ENCODE measurements at places on chromosomes 1 and 21.
A peak's percentile ranks its signal among the peaks of the same experiment; 100 is the strongest.

GRCh38 chr1:166174108-166174507, 7.3 kb upstream of the FAM78B start:
- no peak for DNase-seq

DNA sequence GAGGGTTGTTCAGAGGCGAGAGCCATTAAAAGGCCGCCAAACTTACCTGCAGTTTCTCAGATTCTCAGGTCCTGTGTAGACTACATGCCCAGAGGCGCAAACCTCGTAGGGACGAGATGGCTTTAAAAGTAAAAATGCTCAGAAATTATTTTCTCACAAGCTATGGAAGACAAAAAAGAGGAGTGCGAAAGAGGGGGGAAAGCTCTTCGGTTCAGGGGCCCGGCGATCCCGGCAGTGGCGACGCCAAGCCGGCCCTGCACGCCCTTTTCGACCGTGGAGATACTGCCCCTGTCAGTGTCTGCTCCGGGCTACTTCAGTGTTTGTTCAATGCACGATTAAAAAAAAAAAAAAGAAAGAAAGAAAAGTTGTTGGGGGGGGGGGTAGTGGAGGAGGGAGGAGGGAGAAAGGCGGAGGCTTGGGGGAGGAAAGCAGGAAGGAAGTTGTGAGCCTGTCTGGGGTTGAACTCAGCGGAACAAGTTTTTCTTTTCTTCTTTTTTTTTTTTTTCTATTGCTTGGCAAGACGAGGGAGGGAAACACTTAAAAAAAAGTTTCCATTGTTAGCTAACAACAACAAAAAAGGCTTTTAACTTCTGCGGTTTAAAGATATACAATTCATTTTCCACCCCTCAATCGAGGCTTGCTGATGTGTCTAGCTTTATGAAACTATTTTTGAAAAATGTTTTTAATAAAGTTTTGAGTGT, at the start of gene ITPKB:
TSS of gene ITPKB (minus strand) at position 288 of the 701 bp plus-strand sequence. CDS start 1,824 bp downstream, outside the sequence.
- DNase-seq = peak; percentile 52

DNA sequence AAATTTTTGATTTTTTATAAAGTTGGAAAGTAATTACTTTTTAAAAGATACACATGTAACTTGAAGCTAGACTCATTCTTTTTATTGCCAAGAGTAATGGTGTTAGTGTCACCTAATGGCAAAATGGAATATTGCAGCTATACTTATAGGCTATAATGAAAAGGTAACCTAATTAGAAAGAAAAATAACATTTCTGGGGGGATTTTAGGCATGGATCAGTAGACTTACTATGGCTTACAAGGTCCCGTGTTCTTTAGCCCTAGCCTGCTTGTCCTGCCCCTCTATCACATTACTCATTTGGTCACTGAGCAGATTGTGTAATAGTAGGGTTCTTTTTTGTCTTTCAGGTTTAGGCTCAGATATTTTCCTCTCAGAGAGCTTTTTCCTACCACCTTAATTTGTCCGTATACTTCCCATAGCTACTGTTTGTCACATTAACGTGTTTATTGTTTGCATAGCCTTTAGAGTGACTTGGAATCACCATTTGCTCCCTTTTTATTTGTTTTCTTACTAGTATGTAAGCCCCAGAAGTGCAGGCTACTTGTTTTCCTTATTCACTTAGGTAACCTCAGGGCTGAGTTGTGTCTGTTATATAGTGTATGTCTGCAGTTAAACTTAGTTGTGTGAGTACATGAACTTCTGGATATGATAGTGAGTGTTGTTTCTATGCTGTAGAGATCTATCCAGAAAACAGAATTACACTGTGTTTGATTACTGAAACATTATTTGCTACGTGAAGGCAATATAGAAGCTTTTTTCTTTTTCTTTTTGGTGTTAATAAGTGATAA, 58.7 kb downstream of the RABGAP1L start:
- no peak for DNase-seq

GRCh38 chr1:228273720-228274451, 66.0 kb downstream of the OBSCN start:
- DNase-seq = no peak

- DNase-seq = no peak
Observed at GRCh38 chr1:201508809-201509208, 1.9 kb upstream of the CSRP1 start.

- DNase-seq = no peak
Observed at GRCh38 chr1:225498549-225499136, 70.8 kb upstream of the LBR start.

DNA sequence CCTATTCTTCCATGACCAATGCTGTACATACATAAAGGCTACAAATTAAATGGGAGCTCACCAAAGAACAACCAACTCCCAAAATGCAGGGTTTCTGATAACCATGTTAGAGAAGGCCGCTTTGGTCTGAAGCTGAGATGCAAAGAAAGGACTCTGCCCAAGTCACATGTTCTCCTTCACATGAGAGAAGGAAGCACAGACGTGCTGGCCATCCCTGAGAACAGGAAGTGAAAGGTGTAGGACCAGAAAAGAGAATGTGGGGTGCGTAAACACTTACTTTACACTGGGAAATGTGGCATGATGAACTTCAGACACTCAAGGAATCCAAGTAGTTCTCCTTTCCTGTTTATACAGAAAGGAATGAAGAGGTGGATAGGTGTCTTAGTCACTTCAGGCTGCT, 31.7 kb upstream of the TADA1 start:
- no peak for DNase-seq

- no peak for DNase-seq
Observed at GRCh38 chr1:25768999-25769398, 31.0 kb upstream of the SELENON start.

DNA sequence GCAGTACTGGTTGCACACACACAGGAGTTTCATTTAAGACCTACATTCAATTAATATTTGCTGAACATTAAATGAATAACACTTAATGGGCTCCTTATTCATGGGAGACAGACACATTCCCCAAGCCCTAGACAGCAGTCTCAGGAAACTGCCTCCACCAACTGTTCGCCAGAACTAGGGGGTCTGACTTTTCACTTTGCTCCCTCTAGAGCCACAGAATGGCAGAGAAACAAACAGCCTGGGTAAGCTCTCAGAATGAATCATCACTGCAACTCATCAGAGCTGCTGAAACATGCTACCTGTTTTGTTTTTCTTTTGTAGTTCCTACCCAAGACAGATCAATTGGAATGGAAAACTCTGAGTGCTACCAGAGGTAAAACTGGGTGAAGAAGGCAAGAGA, 31.7 kb downstream of the ELK4 start:
- no peak for DNase-seq

DNA sequence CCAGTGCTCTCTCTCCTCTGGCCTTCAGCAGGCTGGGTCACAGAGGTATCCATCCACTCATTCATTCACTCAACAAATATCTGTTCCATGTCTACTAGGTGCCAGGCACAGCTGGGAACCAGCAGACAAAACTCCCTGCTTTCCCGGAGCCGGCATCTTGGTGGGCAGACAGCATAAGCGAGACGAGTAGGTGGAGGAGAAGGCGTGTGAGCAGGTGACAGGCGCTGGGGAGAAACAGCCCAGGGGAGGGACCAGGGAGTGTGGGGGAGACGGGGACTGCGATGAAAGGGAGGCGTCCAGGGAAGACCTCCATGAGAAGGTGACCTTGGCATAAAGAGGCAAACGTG, 11.0 kb upstream of the KCNAB2 start:
- DNase-seq = no peak

GRCh38 chr1:7300893-7301663, 470.0 kb upstream of the VAMP3 start:
- DNase-seq = no peak

DNA sequence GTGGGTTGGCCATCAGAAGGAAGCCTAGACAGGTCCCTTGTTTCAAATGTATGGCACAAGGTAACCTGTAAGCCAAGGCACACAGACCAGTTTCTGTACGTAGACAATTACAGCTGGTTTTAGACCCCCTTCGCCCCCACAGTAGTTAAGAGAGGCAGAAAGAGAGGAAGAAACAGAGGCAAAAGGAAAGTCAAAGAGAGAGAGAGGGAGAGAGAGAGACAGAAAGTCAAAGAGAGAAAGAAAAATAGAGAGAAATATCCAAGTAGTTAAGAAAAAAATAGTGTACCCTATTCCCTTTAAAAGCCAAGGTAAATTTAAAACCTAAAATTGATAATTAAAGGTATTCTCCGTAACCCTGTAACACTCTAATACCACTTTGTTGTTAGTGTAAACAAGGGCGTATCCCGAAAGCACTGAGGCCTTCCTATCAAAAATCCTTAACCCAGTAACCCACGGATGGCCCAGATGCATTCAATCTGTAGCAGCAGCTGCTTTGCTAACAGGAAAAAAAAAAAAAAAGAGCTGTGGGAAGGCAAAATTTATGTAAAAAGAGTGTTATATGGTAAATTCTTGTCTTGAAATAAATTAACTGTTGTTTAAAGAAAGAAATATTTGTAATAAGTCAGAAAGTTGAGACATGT, 49.4 kb downstream of the ADCY10 start:
- no peak for DNase-seq

- no peak for DNase-seq
Observed at GRCh38 chr1:92877792-92878191, 46.0 kb downstream of the RPL5 start.
